ENCODE measurements at places on chromosomes 6 and 20.

GRCh38 chr6:123520217-123520616 lies 116.5 kb downstream of the TRDN start:
- DNase-seq = no peak

- no peak for DNase-seq
Measured at GRCh38 chr20:32538526-32538939, 46.6 kb downstream of the NOL4L start.

GRCh38 chr6:69732045-69732444 lies 64.8 kb downstream of the LMBRD1 start:
- no peak for DNase-seq

DNA sequence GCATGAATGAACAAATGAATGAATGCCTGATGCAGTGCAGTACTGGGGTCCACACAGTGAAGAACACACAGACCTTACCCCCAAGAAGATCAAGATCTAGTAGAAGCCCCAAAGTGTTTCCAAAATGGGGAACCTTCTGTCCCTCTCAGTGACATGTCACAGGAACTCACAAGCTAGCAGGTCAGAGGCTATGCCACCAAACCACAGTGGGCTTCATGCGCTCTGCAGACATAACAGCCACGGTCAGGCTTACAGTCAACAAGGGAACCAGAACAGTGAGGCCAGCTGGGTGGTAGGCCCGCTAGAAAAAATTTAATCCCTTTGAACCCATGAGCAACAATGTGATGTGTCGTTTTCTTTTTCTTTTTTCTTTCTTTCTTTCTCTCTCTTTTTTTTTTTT lies 20.2 kb upstream of the ARFGEF2 start:
- DNase-seq = no peak

DNA sequence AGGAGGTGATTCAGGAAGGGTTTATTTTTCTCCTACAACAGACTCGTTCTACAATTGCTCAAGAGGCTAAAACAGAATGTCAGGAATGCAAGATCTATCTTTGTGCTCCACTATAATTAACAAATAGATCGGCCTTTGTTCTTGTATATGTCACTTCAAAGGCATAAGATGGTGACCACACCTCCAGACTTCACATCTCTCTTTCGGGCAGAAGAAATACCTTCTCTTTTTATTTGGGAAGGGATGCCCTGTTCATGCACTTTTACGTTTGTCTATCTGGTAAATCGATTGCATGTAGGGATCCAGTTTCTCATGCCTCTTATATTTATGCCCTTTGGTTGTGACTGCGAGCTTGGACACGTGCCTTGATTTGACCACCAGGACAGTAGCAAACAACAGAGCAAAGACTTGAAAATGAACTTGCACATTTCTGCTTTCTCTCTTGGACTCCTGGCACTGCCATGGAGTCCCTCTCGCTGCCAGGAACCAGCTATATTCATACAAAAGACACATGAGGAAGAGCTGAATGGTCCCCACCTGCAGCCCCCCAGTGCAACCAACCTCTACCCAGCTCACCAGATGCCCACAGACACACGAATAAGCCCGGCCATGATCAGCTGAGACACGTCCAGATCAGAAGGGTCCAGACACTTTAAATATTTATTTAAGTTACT lies 219.8 kb upstream of the STXBP5 start:
- DNase-seq = no peak

DNA sequence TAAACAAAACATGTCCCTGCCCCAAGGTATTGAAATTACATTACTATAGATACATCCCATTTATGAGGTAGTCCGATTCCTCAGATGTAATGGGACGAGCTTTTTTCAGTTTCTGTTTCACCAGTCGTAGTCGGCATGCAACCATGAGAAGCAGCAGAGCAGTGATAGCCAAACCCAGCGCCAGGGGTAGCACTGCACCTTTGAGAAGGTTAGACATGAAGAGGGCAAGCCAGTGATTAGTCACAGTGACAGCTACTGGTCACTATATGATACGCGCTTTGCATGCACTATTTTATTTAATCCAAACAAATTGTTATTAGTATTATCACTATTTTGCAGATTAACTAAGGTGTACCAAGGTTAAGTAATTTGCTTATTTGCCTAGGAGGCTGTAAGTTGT lies 43.7 kb downstream of the LRP11 start:
- no peak for DNase-seq

DNA sequence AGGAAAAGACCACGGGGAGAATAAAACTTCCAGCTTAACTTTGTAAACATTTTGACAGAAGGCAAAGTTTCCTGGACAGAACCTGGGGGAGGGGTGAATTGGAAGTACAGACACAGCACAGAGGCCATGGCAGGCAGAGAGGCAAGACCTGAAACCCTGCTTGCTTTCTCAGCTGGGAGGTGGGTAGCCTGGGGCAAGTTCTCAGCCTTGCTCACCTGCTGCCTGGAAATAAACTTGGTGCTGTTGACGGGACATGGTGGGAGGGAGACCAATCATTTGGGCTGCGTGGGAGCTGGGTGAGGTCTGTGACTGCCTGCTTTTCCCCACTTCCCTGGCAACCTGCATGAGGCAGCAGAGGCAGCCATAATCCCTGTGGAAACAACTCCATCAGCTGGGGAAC lies 221.3 kb downstream of the MOXD1 start:
- DNase-seq = no peak

DNA sequence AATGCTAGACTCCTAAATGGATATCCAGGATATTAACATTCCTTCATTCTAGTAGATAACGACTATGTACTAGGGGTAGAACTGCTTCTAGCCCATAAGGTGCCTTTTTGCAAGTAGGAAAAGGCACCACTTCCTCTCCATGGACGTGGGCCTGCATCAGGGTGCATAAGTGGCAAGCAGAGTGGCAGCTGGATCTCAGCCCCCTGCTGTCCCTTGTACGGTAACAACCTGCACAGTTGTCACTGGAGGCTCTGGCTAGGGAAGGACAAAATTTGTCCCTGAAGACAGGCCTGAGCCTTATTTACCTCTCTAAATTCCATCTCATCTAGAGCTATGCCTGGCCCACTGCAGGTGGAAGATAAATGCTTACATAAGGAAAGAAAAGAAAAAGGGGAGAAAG lies 42.5 kb upstream of the SAYSD1 start:
- no peak for DNase-seq

DNA sequence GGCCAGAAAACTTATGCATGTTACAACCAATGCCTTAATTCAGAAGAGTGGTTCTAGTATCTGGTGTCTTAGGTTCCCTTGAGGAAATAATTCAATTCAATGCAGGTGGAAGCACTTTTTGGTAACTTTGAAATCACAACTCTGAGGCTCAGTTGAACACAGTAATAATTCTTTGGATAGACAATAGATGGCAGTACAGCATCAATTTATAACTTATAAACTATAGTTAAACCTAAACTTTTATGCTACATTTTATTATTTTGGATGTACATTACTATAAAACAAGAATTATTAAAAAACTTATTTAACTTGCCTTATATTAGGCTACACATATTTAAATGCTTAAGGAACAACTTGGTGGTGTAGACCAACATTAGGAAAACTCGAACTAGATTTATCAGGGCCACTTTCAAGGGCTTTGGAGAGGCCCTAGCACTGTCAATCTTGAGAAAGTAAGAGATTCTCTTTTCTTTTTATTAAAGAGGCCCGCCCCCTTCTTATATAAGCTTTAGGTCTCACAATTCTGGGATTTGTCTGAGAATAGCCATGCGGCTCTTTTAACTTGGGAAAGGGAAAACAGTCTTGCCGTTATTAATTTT lies 85.9 kb downstream of the CRYBG1 start:
- DNase-seq = no peak

- DNase-seq = no peak
Measured at GRCh38 chr6:169723991-169724493, 258 bp downstream of the PHF10 start.

DNA sequence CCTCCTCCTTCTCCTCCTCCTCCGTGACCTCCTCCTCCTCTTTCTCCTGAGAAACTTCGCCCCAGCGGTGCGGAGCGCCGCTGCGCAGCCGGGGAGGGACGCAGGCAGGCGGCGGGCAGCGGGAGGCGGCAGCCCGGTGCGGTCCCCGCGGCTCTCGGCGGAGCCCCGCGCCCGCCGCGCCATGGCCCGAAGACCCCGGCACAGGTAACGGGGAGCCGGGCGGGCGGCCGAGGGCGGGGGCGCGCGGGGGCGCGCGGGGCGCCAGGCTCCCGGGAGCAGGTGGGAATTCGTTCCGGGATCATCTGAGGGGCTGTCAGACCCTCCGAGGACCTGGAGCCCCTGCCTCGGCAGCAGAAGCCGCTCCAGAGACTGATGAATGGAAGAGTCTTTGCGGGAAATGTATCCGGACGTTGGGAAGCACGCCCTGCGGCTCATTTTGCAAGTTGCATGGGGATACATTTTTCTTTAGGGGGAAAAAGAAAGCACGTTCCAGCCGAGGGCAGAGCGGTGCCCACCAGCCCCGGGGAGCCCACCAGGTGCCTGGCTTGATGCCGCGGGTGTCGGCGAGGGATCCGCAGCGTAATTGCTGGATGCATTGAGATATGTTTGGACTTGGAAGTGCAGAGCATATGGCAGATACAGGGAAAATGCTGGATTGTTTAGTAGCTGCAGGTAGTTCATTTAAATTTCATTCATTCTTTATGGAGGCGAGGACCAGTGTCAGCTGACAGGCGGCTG lies 394 bp downstream of the MYB start:
- DNase-seq = no peak

- DNase-seq = no peak
Measured at GRCh38 chr20:20271271-20271670, 96.6 kb upstream of the INSM1 start.

GRCh38 chr6:37943436-37944058 lies 124.0 kb downstream of the ZFAND3 start:
- no peak for DNase-seq

DNA sequence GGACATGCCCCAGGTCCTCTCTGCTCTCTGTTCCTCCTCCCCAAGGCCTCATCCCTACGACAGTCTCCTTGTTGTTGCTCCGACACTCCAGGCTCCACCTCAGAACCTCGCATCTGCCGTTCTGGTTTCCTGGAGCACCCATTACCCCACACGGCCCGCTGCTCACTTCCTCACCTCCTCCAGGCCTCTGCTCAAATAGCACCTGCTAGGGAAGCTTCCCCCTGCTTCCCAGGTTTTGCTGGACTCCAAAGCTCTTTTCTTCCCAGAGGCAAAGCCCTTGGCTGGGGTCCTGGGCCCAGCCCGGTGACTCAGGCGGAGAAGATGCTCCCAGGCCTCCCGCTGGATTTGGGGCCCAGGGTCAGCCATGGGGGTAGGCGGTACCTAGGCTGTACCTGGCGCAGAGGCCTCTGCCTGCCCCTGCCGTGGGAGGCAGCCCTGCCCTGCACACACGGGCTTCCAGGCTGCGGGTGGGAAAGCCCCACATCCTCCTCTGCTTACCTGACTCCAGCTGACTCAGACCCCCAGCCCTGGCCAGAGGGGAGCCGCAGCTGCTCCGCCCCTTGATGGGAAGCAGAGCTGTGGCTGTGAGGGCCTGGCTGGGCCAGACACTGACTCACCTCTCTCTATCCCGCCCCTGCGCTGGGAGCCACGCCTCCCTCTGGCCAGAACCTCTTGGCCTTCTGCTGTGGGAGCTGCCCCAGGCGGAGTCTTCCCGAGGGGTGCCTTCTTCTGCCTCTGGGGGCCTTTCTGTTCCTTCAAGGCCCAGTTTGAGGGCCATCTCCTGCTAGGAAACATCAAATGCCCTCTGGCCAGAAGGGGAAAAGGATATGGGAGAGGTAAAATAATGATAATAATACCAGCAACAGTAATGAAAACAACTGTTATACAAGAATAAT lies 130.5 kb downstream of the CEBPB start:
- DNase-seq = no peak

- DNase-seq = no peak
Measured at GRCh38 chr6:143332153-143332845, 118.2 kb downstream of the ADAT2 start.

- DNase-seq = no peak
Measured at GRCh38 chr20:38412877-38413577, 22.1 kb downstream of the SNHG17 start.

DNA sequence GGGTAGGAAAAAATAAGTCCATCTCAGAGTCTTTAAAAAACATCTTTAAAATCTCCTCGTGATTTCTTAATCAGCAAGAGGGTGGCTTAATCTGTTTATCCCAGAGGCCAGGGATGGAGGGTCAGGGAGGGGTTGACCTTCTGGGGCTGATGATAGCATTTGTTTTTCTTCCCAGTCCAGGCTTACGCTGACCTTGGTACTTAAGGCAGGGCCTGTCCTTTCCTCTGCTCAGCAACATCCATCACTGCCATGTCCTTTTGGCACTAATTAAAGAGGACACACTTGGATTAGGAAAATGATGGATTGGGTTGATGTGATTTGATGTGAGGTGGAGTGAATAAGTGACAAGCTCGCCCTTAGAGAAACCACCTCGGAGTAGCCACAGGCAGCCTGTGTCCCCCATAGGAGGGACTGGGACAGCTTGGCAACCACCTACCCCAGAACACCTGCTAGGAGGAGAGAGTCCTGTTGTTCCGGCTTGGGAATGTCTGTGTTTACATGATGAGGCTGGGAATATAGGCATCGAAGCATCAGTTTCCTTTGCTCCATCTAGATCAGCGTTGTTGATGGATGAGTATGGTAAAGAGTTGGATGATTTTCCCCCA lies 44.2 kb downstream of the PHACTR3 start:
- DNase-seq = no peak

DNA sequence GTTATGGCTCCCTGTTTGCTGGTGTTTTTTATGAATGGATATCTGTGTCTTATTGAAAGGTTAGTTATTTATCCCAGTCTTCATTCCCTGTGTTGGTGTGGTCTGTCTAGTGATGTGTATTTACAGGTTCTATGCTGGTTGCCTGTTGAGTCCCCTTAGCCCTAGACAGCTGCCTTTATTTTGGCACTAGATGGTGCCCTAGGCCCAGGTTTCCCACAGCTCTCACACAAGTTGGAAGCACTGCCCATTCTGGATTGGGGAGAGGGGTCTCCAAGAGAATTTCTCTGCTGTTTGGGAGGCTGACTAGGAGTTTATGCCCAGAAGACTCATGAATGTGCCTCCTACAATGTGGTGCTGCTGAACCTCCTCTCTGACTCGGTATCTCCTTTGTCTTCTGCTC lies 12.4 kb downstream of the GRM1 start:
- DNase-seq = no peak

All from activated CD8-positive, alpha-beta memory T cell treated with anti-CD3 and anti-CD28 coated beads for 1 hour (primary cell).